KG1 (cell line): ENCODE measurements at places on chromosomes 3 and 15.

DNA sequence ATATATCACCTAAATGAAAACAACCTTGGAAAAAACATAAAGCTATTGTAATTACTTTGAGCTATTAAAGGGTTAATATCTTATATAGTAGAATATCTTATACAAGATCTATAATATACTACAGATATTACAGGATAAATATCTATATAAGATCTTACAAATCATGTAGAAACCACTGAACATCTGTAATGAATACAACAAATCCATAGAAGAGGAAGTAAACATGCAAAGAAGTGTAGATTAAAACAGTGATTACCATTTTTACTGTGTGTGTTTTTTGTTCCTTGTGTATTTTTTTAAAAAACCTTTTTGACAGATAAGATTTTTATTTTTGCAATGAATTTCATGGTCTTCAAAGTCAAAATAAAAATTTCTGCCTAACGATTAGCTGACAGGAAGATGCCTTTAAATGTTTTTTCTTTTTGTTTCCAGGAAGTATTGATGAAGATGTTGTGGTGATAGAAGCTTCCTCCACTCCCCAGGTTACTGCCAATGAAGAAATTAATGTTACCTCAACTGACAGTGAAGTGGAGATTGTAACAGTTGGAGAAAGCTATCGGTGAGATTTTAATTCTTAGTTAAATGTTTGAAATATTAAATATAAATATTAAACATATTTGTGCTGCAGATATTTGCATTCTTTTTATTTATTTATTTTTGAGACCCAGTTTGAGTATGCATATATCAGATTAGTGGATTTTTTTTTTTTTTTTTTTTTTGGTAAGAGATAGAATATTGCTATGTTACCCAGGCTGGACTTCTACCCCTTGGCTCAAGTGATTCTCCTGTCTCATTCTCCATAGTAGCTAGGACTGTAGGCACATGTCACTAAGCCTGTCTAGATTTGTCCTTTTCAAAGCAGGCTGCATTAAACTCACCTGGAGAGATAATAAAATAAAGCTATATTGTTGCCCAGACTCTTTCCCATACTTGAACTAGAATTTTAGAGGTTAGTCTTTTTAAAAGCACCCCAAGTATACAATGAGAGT is 52.8 kb upstream of the CCNB2 start:
- DNase-seq: no peak

DNA sequence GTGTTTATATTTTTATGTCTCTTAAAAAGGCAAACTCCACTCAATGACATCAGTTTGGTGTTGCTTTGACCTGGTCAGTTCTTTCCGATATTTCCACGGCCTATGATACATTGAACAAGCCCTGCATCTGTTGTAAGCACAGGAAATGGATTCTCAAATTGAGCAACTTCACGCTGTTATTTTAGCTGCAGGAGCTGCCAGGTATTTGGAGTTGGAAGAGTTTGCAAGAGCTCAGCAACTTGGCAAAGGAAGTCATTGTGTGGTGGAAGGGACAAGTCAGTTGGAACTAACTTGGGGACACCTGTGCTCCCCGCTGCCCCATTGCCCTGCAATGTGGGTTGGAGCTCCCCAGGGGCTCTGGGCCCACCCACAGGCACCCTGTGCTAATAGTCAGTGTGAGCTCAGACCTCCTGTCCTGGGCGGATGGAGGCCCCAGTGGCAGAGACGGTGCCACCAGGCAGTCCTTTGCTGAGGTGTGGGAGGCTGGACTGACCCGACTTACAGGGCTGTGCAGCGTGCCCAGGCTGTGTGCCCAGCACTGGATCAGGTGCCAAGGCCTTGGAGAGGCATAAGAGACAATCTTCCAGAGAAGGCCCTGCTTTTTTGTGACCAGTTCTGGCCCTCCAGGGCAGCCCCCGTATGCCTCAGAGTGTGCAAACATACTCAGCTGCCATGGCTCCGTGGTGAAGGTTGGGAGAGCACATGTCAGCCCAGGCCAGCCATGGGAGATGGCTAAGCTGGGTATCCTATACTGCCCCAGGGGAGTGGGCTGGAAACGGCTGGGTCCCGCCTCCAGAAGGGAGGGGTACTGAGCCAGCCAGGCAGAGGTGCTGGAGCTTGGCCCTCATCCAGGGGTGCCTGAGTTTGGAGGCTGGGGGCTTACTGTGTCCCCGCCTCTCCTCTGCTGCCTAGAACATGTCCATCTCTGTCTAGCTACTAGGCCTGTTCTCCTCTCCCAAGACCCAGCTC is 43.5 kb downstream of the KY start:
- DNase-seq: no peak

DNA sequence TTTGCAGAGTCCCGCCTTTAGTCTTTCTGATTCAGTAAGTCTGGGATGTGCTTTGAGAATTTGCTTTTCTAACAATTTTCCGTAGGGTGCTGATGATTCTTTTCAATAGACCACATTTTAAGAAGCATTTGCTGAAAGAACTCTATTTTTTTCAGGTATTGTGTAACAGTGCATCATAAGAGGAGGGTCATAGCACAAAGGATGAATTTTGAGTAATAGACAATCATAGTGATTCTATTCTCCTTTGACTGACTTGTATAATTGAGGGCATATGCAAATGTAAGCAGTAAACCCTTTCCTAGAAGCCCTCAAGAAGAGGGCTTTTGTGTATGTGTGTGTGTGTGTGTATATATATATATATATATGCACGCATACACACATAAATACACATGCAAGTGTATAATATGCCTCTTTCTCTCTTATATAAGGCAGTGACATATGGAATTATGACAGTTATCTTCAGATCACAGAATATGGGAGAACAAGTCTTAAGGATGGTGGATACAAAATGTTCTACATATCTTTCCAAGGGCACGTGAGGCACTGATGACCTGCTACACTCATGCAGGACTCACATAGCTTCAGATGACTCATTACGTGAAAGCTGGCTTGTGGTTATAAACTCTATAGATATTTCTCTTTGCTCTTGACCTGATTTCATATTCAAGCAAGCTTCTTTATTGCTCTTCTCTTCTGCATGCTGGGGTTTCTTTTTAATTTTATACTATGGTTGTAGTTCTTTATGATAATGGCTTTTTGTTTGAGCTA is 6.5 kb upstream of the PLSCR1 start:
- DNase-seq: no peak

DNA sequence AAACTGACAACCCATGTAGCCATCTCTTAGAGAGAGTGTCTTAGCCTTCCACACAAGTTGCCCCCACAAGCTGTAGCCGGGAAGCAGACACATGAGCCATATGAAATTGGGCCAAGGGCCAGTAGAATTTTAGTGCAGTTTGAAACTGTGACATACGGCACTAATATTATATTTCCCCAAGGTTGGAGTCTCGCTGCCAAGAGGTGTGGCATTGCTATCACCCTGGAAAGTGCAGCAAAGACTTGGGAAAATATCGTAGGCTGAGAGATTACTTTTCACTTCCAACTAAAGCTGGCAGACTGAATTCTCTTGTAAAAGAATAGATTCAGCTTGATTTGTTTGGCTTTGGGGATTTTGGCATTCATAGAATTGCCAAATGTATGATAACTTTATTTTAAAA is 89.2 kb downstream of the ECT2 start:
- no peak for DNase-seq

- DNase-seq: no peak
Measured at GRCh38 chr15:48090115-48090514, 30.7 kb upstream of the SLC24A5 start.

DNA sequence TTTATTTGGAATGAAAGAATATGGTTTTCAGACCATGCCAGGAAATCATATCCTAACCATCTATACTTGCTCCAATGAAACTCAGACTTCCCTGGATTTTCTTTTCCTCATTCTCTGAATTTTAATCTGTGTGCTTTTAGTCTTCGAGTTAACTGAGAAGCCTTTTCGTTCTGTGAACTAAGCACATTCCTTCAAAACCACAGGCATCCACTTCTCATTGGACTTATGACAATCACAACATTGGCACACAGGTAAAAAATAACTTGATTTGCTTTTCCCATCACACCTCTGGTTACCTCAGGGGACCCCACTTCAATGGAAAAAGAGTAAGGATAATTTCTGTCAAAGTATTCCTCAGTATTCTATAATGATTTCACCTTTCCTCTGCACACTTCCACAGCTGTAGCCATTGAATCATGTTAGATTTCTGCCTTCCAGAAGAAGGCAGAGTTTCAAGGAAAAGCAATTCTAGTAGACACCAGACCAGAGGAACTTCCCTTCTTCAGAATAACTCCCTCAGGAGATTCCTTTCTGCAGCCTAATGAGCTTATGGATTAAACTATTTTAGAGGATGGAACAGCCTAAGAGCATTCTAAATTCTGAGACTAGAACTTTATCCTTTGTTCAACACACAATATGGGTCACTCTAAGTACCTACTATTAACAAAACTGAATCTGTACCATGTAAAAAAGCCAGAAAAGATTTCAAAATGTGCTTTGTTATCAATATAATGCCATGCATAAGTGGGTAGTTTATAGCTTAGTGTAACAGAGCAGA is 15.9 kb downstream of the COMMD2 start:
- no peak for DNase-seq

- no peak for DNase-seq
Measured at GRCh38 chr3:45067941-45068340, 41.8 kb downstream of the CLEC3B start.

DNA sequence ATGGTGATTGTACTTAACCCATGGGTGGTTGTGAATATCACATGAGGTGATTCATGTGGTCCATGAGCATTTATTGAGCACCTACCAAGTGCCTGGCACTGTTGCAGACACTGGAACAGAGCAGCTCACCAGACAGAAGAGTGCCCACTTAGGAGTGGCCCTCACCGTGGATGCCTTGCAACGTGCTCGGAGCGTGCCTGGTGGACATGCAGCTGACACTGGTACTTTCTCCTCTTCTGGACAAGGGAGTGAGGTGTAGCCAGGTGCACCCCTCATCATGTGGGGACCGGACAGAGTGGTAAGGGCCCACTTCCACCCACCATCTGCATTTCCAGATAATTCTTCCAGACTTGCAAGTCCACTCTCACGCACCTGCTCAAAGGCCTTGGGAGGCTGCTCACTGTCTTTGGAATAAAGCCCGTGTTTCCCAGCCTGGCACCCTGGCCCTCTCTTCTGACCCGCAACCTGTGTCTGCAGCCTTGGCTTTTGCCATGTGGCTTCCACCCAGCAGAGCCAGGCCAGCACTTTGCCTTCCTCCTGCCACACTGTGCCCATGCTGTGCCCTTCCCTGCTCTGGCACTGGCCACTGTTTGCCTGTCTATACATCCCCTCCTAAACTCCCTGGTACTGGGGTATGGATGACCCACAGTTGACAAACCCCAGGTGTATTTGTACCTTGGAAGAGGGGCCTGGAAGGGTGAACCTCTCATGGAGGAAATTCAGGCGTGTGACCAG is 90.9 kb upstream of the SEC13 start:
- no peak for DNase-seq

GRCh38 chr3:41324156-41324475 is 124.8 kb downstream of the CTNNB1 start:
- DNase-seq: no peak

DNA sequence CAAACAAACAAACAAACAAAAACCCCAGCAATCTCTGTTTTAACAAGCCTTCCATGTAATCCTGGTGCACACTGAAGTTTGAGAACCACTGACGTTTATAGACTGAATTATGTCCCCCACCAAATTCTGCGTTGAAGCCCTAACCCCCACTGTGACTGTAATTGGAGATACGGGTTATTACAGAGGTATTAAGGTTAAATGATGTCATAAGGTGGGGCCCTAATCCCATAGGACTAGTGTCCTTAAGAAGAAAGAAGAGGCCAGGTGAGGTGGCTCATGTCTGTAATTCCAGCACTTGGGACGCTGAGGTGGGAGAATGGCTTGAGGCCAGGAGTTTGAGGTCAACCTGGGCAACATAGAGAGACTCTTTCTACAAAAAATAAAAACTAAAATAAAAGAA is 42.4 kb upstream of the TM4SF1 start:
- no peak for DNase-seq

DNA sequence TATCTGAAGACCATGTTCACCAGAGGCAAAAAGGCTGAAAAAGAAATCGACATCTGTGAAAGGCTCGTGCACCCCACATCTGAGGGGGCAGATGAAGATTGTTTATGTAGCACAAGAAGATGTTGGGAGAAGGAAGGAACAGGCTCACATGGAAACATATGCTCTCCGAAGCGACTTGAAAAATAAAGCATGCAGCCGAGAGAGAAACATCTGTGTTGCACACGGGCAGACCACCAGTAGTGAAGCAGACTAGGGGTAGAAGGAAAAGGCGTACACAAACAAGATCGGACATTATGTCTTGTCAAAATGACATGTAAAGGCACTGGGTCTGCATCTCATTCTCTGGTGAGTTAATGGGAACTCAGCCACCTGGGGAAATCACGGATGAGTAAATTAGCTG is 356.5 kb downstream of the ZIC4 start:
- DNase-seq: no peak

DNA sequence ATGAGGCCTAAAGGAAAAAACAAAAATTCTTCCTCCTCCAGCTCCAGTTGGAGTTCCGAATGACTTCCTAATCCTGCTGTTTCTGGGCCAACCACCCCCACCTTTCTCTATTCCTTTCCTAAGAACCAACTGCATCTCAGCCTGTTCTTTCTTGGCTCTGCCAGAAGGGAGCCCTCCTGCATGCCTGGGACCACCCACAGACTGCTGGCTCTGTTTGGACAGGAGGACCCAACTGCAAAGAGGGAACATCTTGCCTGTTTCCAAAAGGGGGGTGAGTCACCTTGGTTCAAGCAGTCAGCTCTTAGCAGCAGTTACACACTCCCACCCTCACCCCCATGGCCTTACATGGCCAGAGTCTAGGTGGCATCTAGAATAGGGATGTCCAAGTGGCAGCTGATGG is 116.0 kb upstream of the PRICKLE2 start:
- DNase-seq: no peak

- no peak for DNase-seq
Measured at GRCh38 chr3:128503751-128504532, 10.9 kb upstream of the GATA2 start.

DNA sequence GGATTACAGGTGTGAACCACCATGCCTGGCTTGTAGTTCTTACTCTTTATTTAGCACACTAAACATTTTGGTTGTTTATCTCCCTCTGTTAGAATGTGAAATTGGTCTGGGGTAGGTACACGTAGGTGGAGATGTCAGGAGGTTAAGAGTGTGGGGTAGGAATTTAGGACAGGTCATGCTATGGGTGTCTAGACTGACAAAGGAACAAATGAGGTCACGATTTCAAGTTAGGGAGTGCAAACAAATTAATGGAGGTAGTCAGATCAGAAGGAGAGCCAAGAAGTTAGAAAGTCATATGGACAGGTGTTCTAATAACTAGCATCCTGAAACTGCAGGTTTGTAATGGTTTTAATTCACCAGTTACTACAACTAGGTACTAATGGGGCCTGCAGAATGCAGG is 19.8 kb downstream of the CDV3 start:
- no peak for DNase-seq

- DNase-seq: no peak
Measured at GRCh38 chr15:29403772-29404171, 134.2 kb upstream of the NSMCE3 start.
